Progenitor cell of endocrine pancreas (in vitro differentiated cells): ENCODE measurements at places on chromosomes 5 and 9. TPM values are rescaled to one million over a fixed set of nuclear protein-coding genes. Genes with fewer than 3 reads are reported as not detected.

PPP3R2 gene
- total RNA-seq: not detected in 2 replicates

DNA sequence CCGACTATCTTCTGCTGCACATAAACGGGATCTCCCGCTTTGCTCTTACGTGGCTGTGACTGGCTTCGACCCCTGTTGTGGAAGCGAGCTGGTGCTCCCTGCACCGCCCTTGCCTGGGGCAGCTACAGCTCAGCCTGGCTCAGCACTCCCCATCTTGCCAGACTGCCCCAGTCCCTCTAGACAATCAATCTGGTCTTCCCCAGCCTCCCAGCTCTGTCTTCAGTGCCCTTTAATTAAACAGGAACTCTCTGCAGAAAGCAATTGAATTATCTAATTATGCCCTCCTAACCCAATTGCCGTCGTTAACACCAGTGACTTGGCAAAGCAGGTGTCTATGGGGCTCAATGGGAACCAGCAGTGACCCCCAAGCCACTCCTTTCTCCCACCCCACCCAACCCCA, 18.9 kb upstream of the NTNG2 start:
- H3K36me3 ChIP-seq: no peaks in the 10 kb centered on the region
- H3K27me3 ChIP-seq: peaks cover 37% of the 10 kb centered on the region
- no peak overlapping the region for H3K4me3 ChIP-seq

DNA sequence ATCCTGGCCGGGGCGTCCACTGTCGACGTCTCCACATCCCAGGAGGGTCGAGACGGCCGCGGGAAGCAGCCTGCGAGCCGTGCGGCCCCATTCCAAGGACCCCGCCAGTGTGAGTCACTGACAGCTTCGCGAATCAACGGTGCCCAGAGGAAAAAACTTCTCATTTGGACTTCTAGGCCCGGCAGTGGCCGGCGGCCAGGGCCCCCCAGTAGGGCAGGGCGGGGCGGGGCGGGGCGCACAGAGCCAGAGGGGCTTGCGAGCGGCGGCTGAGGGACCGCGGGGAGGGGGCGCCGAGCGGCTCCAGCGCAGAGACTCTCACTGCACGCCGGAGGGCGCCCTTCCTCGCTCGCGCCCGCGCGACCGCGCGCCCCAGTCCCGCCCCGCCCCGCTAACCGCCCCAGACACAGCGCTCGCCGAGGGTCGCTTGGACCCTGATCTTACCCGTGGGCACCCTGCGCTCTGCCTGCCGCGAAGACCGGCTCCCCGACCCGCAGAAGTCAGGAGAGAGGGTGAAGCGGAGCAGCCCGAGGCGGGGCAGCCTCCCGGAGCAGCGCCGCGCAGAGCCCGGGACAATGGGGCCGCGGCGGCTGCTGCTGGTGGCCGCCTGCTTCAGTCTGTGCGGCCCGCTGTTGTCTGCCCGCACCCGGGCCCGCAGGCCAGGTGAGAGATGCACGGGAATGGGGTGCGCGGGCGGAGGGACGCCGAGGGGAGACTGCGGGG, at the start of gene F2R:
F2R (plus strand) TSS at position 391 of the 720 bp plus-strand sequence; CDS start at position 573, 182 bp downstream.
- peak; percentile 62 for DNase-seq
- peaks cover 23% of the 10 kb centered on the region for H3K27me3 ChIP-seq

GRCh38 chr5:77957931-77958521, 181.9 kb upstream of the TBCA start:
- H3K36me3 ChIP-seq: no peaks in the 10 kb centered on the region
- peak overlapping the region; percentile 52 for H3K4me3 ChIP-seq
- peak; percentile 24 for DNase-seq
- H3K4me1 ChIP-seq: peaks cover 4% of the 10 kb centered on the region
- H3K27ac ChIP-seq: no peak overlapping the region

DNA sequence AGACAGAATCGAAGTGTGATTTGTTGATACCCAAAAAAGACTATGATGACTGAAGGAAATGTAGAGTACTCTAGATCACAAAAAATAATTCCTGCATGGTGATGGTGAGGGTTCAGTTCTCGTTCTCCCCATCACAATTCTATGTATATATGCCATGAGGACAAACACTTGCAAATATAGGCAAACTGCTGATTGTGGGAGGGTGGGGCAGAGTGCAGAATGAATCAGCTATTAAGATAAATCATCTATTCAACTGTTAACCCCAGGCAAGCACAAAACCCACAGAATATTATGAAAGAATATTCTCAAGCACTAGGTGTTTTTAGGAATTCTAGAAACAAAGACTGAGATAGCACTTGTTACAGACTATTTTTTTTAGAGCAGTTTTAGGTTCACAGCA, 13.9 kb upstream of the UBLCP1 start:
- no peaks in the 10 kb centered on the region for H3K4me1 ChIP-seq
- H3K36me3 ChIP-seq: no peaks in the 10 kb centered on the region
- H3K4me3 ChIP-seq: no peak overlapping the region
- H3K27me3 ChIP-seq: peaks cover 34% of the 10 kb centered on the region
- DNase-seq: no peak
- no peak overlapping the region for H3K27ac ChIP-seq

GRCh38 chr5:128637031-128637430, 99.0 kb upstream of the FBN2 start:
- H3K27me3 ChIP-seq: no peaks in the 10 kb centered on the region
- no peaks in the 10 kb centered on the region for H3K36me3 ChIP-seq

BTNL8 gene
- not detected in 2 replicates for total RNA-seq

DNA sequence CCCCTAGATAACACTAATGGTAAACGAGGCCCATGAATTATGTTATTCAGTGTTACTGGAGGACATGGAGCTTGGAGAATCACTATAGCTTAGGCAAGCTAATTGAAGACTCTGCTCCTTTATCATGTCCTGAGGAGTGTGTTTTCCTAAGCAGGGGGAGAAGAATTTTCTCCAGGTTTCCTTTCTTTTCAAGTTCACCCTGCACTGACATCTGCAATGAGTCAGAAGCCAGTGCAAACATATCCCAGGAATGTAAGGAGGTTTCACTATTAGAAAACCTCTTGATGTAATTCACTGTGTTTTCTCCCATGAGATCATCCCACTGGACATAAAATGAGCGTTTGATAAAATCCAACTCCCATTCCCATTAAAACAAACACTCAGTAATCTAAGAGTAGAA, 75.6 kb downstream of the DMRT2 start:
- no peak for DNase-seq
- peaks cover 4% of the 10 kb centered on the region for H3K4me1 ChIP-seq
- no peak overlapping the region for H3K27ac ChIP-seq
- no peaks in the 10 kb centered on the region for H3K36me3 ChIP-seq
- no peak overlapping the region for H3K4me3 ChIP-seq
- no peaks in the 10 kb centered on the region for H3K27me3 ChIP-seq

TMEM215 gene
- total RNA-seq: not detected in 2 replicates

GRCh38 chr9:27194401-27195091, 85.5 kb downstream of the TEK start:
- no peak overlapping the region for H3K27ac ChIP-seq
- no peak for DNase-seq
- no peak overlapping the region for H3K4me3 ChIP-seq
- H3K27me3 ChIP-seq: no peaks in the 10 kb centered on the region

STK32A gene
- 1.3 and 2.4 TPM in 2 replicates for total RNA-seq
